OCI-LY7 (cell line): ENCODE measurements at places on chromosomes 11 and 22. TPM values are rescaled to one million over a fixed set of nuclear protein-coding genes. Genes with fewer than 3 reads are reported as not detected.
A peak's percentile ranks its signal among the peaks of the same experiment; 100 is the strongest.

DNA sequence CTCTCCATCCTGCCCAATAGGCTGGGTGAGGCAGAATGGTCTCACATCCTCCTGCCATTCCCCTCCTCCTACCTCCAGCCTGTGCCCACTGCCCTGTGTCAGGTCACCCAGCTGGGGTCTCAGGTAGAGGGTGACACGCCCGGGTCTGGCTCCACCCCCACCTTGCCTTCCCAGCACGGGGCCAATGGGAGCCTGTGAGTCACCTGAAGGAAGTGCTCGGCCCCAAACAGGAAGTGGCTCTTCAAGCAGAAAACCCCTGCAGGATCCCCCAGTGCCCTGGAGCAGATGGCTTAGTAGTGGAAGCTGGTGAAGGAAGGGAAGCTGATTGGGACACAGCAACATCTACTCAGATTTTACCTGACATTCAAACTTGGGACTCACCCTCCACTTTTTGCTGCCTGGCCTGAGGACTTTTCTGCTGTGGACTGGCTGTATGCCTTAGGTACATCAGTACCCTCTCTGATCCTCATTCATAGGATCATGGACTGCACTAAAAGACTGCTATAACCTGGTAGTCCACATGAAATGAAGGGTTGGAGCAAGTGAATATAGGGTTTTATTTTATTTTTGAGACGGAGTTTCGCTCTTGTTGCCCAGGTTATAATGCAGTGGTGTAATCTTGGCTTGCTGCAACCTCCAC is 33.4 kb downstream of the GDPD5 start:
- DNase-seq, result peak; percentile 71

- no peak for DNase-seq
Measured at GRCh38 chr11:60974726-60975125, 3.2 kb downstream of the CD6 start.

DNA sequence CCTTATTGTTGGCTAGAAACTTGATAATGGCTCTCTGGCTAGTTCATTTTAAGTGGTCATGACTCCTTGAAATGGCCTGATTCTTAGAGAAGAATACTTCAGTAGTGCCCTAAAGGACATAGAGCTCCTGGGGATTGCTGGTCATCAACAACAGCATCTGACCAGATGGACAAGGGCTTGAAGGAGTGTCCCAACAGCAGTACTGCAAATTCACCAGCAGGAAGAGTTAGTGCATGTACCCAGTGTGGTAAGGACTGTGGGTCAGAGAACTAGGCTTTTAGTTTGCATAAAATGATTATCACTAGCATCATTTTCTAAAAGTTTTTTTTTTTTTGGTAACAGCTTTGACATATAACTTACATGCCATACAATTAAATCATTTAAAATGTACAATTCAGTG is 39.5 kb upstream of the CUL5 start:
- no peak for DNase-seq

DNA sequence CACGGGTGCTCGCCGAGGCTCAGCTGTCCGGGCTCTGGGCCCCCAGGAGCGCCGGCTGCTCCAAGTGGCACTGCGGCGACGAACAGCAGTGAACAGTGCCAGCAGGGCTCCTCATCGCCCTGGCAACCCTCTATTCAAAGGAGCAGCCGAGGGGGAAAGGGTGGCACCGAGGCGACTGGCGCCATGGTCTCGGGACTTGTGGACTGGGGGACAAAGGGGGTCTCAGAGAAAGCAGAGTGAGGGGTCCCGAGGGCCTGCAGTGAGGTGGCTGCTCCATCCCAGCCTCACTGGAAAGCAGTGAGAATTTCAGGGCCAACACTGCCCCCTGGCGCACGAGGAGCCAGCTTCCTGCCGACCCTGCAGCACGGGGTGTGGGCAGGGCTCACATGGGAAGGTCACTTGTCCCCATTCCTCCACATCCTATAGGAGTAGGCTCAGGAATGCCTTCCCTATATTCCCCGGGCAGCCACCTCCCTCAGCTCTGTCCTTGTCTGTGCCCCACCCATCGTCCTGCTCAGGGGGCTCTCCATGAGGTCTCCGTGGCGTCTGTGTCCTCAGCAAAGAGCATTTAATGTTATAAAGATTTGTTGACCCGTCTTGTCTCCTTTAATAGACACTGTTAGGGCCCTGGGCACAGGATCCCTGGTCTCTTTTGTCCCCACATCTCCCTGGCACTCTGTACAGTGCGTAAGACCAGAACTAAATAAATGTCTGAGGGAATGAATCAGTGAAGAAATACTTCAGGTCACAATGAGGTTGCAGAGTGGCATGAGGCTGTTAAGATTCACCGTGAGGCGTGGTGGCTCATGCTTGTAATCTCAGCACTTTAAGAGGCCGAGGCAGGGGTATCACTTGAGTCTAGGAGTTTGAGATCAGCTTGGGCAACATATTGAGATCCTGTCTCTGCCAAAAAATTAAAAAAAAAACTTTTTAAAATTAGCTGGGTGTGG is 26.4 kb downstream of the LRFN4 start:
- peak; percentile 75 for DNase-seq

The TTLL1 gene
- 7.1 and 9.9 TPM in 2 replicates for total RNA-seq
